ENCODE measurements at places on chromosomes 13 and 19.

- no peak for DNase-seq
These were observed 22.3 kb upstream of the STARD13 start for GRCh38 chr13:33307843-33308242.

GRCh38 chr13:40692946-40693345 lies 26.5 kb upstream of the FOXO1 start:
- no peak for DNase-seq

- no peak for DNase-seq
These were observed 16.7 kb upstream of the MBNL2 start for GRCh38 chr13:97205465-97205864.

DNA sequence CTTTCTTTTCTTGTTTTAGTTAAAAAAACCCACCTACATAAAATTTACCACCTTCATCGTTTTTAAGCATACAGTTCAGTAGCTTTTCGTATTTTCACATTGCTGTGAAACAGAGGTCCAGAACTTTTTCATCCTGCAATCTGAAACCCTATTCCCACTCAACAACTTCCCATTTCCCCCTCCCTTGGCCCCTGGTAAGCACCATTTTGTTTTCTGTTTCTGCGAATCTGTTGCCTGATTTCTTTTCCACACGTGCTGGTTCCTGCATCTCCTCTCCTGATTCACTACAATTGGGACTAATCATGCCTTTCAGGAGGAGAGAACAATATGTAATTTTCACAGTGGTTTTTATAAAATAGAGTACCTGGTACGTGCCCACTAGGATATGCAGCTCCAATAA lies 149.2 kb upstream of the RNF113B start:
- DNase-seq: no peak

DNA sequence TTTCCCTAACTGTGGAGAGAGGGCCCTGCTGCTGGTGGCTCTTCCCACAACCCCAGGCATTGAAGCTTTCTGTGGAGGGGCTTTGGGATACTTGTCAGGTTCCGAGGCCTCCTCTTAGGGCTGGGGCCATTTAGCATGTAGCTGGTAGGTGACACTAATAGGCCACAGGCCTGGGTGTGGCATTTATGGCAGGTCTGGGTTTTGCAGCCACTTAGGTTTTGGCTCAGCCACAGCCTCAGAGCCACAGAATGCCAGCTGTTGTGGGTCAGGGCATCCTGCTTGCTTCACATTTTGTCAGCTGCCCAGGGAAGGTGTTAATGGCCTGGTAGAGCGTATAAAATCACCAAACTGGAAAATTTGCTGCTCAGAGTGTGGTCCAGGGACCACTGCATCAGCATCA lies 15.7 kb downstream of the FAM124A start:
- DNase-seq: no peak

DNA sequence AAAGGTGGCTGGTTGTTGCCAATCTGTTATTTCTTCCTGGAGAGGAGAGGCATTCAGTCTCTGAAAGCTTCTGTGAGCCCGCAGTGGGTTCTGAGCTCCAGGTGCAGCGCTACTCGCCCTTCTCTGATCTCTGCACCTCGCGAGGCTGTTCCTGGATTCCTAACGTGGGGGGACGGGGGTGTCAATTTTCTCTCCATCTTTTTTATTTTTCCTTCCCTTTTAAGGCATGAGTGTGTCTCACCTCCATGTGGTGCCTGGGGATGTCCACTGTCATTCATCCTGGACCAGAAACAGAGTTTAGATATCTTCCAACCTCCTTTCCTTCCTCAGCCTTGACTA lies 626 bp downstream of the ZNF233 start:
- DNase-seq: no peak

DNA sequence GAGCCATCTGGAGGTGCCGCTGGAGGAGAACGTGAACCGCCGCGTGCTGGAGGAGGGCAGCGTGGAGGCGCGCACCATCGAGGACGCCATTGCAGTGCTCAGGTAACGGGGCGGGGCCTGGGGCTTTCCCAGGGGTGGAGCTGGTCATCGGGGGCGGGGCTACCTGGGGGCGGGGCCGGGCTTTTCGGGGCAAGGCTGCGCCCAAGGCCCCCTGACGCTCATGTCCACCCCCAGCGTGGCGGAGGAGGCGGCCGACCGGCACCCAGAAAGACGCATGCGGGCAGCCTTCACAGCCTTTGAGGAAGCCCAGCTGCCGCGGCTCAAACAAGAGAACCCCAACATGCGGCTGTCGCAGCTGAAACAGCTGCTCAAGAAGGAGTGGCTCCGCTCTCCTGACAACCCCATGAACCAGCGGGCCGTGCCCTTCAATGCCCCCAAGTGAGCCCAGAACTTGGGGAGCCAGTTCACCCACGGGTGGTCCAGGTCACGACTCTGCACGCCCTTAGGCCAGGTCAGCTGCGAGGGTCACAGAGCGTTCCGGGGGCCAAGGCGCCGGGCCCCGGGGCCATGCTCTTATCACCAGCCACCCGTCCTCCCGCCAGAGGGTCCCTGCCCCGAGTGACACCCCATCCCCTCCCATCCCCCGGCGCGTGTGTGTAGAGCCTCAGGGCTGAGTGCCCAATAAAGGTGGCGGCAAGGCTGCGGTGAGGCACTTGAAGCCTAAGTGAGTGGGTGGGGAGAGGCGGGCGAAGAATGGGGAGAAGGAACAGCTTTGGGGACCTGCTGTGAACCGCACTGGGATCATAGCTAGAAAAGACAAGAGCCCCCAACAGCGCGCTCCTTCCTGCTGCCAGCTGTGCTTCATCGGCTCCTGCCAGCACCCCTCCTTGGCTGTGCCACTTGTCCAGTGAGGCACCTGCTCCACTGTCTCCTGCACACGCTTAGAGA lies 10.7 kb downstream of the CCDC124 start:
- no peak for DNase-seq

DNA sequence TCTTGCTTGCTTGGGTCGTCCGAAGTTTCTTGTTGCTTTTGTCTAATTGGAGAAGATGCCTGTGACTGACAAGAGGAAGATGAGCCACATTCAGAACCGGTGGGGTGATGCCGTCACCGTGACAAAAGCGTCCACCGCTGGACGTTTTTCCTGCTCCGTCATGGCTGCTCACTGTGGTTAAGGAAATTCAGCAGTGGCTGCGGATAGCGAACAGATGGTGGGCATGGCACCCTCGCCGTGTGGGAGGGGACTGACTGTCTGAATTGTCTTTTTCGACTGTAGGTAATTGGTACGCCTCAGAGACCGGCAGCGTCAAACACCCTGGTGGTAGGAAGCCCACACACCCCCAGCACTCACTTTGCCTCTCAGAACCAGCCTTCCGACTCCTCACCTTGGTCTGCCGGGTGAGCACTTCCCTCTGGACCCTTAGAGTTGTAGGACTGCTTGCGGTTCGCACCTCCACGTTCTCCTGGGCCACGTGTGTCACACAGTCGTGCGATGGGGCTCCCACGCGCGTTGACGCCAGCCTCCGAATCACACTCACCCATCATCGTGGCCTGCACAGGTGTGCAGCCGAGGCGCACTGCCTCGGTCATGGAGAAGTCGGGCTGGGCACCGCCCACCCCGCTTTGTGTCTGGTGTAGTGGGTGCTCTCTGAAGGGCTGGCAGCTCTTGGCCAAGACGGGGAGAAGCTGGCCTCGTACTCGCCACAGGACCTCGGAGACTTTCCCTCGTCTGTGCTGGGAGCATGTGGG lies 26.5 kb downstream of the ATP4B start:
- no peak for DNase-seq

DNA sequence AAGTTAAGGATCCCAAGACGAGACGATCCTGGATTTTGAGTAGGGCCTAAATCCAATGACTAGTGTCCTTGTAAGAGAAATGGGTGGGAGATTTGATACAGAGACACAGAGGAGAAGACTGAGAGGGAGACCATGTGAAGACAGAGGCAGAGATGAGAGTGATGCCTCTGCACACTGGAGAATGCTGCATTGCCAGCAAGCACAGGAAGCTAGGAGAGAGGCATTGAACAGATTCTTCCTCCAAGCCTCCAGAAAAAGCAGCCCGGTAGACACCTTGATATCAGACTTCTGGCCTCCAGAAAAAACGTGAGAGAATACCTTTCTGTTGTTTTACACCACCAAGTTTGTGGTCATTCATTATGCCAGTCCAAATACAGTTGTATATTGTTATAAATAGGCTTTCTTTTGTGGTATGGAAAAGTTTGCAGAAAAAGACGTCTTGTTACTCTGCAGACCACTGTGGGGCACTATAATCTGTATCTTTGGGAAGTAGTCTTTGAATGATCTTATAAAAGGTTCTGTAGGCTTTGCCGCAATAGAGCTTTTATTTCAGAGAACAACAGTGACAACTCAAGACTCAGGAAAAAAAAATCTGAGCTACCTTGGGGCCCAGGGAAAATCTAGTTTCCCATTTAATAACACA lies 17.9 kb upstream of the RFC3 start:
- no peak for DNase-seq

GRCh38 chr19:48613024-48613851 lies 1.6 kb downstream of the FAM83E start:
- no peak for DNase-seq

DNA sequence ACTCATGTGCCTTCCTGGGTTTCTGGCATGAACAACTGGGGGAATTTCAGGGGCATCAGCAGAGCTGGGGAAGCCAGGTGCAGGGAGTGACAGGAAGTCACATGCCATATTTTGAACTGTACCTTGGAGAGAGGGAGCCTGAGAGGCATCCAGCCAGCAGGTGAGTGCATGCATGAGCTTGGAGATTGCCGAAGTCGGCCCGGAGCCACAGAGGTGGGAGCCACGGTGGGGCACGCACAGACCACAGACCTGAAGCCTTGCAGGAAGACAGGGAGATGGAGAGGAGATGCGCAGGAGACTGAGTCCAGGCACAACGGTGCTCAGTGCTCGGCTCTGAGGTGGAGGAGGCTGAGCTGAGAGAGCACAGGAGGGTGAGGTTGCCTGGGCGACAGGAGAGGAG lies 55.1 kb downstream of the CDADC1 start:
- DNase-seq: no peak

DNA sequence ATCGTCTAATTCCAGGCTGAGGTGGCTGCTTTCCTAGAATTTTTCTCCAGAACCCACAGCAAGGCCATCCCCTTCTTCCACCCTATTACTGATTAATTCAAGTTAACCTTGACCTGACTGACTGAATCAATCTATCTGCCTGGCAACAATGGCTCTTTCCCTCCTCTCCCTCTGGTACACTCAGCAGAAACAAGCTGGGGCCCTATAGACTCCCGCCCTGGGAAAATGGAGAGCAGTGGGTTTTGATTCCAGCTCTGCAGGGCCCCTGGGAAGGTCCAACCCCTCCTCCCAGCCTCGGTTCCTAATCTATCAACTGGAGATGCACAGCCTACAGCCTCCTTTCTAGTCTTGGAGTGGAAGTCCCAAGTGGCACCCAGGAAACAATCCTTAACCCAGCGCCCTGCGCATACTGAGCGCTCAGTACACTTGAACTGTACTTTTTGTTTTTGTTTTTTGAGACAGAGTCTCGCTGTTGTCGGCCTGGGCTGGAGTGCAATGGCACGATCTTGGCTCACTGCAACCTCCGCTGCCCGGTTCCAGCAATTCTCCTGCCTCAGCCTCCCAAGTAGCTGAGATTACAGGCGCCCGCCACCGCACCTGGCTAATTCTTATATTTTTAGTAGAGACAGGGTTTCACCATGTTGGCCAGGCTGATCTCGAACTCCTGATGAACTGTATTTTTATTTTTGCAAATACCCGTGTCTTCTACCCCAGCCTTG lies 5.2 kb upstream of the C3 start:
- no peak for DNase-seq

DNA sequence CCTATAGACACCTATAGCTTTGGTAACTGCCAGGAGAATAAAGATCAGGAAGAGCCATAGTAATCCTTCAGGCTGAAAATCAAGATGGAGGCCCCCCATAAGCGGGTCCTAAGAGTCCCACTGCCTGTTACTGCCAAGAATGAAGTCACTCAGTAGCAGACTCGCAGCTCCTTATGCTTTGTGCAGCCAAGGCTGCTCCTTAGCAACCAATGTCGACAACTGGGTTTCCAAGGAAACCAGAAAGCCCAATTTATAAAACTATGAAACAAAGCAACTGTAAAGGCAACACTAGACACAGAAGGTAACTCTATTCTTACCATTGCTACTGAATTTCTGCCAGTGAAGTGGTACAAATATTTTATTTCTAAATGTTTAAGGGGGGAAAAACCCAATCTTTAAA lies 56.5 kb downstream of the DCLK1 start:
- no peak for DNase-seq

DNA sequence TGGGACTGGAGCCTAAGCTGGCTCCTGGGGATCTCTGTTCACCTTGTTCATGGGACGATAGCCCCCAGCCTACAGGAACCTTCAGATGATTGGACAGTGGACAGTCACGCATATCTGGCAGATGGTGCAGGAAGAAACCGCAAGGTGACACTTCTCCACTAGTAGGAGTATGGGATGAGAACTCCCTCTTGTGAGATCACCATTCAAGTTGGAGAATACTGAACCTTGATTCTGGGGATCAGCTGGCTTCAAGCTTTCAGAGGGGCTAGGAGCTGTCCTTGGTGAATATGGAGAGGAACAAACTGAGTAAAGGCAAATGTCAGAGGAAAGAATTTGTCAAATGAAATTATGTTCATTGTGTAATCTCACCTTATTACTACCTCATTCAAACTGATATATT lies 204.5 kb downstream of the PDS5B start:
- DNase-seq: no peak

DNA sequence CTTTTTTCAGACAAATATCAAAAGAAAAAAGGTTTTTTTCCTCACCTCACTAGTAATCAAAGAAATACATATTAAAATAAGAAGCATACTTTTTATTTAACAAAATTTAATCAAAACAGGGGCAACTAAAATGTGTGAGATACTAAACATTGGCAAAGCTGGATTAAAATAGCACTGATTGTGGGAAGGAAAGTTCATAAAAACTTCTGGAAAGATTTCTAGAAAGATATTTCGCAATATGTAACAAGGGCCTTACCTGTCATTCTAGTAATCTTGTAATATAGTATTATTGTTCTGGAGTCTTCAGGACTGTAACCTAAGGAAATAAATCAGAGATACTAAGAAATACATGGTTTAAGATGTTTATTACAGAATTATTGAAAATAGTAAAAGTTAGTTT lies 482.5 kb downstream of the SUCLA2 start:
- DNase-seq: no peak

GRCh38 chr19:33199441-33200265 lies 5.5 kb downstream of the LRP3 start:
- no peak for DNase-seq

- DNase-seq: no peak
These were observed 6.6 kb upstream of the TPTE2 start for GRCh38 chr13:19567820-19568534.

Measured in suppressor macrophage treated with lipopolysaccharide for 4 hours (primary cell).